ENCODE measurements at places on chromosomes 1 and 21.

DNA sequence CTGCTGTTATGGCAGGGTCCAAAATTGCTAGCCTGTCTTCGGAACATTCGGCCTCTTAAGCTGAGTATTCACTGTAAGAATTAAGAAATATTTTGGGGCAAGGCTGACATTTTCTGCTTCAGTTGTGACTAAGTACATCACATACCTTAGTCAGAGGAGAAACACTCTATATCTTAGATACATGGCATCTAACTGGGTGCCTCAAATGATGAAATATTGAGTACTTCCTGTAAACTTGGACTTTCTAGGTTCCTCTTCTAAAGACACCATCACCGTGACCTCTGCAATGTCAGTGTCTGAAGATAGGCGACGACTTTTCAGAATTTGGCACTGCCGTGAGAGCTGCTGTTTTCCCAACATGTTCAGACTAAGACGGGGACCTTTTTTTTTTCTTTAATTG is 65.6 kb downstream of the PCBP3 start:
- DNase-seq, result no peak

- no peak for DNase-seq
Measured at GRCh38 chr1:88751714-88752113, 67.6 kb downstream of the PKN2 start.

DNA sequence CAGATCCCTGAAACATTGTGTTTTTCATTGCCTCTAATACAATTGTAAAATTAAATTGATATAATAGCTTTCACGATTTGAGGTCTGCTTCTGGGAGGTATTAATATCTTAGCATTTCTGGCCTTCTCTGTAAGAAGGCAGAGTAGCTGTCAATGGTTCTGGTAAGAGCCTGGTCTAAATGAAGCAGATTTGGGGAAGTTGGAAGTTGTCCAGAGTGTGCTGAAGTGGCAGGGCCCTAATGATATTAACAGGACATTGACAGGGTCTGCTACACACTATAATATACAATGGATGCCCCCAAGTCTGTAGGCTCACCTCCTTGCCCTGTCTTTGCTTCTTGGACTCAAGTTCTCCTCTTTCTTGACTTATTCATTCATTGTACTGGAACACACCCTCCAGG is 99.5 kb downstream of the C4BPA start:
- DNase-seq, result no peak

DNA sequence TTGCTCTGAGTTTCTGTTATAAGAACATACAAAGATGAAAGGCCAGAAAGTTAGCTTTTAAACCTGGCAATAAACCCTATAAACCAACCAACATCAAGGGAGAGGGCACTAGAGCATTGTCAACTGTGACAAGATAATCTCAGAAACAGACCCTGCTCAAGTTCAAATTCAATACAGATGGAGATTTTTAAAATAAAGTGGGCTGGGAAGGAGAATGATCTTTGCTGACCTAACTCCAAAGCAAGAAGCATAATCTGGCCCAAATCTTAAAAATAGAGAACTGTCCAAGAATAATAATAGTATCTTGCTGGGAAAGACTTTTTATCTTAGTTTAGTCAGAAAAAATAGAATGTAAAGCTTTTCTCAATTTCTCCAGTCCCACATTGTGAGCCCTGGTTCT is 485.5 kb downstream of the DISC1 start:
- no peak for DNase-seq

GRCh38 chr1:244730934-244731434 is 78.1 kb downstream of the DESI2 start:
- DNase-seq, result no peak

DNA sequence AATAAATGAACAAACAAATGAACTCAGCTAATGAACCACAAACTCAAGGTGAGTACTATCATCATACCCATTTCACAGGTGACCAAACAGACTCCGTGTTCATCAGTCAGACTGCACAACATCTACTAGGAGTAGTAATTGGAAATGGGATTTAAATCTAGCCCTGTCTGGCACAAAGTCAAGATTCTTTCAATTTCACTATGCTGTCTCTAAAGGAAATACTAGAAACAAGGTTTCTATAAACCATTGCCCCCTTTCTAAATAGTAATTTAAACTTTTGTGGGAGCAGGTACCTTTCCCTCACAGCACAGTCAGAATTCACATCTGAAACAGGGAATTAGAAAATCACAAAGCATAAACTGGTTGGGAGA is 160.3 kb downstream of the TGFBR3 start:
- DNase-seq, result no peak

- DNase-seq, result no peak
Measured at GRCh38 chr1:220031287-220031686, 15.0 kb downstream of the EPRS1 start.

- no peak for DNase-seq
Measured at GRCh38 chr1:201216395-201217085, 25.9 kb downstream of the IGFN1 start.

DNA sequence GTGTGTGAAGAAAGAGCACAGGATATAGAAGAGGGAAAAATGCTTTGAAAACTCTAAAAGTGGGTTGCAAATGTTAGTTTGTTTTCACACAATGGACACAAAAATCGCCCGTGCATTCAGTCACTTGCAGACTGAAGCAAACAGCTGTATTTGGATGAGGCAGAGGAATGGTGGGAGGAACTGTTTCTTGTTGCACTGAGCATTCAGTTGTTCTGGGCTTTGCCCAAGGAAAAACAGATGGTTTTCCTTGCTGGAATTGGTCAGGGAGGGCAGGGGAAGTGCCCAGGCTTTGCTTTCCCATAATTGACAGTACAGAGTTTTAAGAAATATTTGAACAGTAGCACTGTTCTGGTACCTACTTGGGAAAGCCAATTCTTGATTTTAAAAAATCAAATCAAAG is 19.5 kb upstream of the WARS2 start:
- DNase-seq, result no peak

DNA sequence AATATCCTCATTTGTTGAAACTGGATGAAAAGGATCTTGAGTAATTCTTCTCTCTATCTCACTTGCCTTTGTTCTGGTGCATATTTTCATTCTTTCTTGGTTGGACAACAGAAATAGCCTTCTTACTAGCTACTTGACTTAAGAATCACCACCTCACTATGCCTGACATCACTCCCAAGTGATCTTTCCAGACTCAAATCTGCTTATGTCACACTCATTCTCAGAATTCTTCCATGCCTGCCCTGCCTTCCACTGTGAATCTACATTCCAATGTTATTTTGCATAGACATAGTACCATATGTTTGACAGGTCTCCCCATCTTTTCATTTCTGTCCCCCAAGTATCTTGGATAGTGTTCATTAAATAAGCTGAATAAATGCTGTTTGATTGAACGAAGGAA is 78.5 kb upstream of the DPYD start:
- no peak for DNase-seq

DNA sequence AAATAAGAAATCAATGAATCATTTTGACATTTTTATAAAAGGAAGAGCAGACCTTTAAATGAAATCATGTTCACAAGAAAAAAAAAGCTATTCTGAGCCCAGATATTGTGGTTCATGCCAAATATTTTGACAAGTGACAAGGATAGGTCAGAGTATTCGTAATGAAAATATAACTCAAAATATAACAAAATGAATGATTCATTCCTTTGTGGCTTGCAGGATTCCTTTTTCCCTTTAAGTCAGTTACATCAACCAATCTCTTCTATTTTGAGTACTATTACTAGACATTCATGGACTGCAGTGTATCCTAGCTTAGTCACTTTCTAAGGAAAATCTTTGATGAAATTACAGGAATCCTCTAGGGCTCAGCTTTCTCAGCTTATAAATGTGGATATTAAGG is 188.7 kb downstream of the COL11A1 start:
- no peak for DNase-seq

- no peak for DNase-seq
Measured at GRCh38 chr21:45556645-45557615, 14.7 kb upstream of the SLC19A1 start.

DNA sequence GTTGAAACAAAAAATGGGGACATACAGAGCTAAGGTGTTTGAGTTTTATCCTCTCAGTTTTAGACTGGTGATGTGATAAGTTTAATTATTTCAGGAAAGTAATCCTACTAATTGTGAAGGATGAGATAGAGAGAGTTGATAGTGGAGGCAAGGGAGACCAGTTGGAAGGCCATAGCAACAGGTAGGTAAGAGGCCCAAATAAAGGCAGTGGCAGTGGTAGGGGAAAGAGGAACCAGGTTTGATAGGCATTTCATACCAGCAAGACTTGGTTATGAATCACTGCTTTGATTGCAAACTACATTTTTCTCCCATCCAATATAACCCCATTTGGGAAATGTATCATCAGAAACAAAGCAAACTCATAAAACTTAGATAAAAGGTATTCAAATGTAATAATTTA is 63.1 kb upstream of the SH3GLB1 start:
- no peak for DNase-seq

- DNase-seq, result peak; percentile 14
Measured at GRCh38 chr1:1177452-1178206, 3.9 kb downstream of the TTLL10 start.

DNA sequence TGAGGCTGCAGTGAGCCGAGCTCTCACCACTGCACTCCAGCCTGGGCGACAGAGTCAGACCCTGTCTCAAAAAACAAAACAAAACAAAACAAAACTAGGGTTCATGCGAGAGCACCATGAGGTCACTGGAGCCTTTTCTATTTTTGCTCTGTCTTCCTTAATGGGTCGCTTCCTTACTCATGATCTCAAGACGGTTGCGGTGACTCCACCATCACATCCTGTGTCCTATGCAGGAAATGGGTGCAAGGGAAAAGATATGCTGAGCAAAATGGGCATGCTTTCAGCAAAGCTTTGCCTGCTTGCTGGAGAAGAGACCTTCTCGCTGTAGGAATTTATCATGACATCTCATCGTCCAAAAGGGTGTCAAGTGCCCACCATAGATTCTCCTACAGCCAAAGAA is 36.4 kb downstream of the WNT9A start:
- no peak for DNase-seq

GRCh38 chr1:207647671-207648333 is 2.9 kb downstream of the CR1L start:
- no peak for DNase-seq

DNA sequence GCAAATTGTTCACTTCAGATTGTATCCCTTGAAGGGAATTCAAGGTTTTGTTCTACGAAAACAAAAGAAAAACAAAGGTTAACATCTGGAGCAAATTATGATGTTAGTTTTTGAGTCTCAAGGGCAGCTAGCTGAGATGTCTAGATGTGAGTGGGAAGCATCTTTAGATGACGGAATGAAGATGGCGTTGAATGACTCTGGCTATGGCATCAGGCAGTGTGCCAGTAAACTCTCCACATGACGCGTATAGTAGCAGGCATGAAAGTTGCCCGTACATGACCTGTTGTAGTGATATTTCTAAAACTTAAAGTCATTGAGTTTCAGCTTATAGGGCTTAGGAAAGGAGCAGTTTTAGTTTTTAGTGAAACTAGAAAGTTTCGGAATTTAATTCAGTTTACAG is 12.3 kb upstream of the SDC3 start:
- no peak for DNase-seq

DNA sequence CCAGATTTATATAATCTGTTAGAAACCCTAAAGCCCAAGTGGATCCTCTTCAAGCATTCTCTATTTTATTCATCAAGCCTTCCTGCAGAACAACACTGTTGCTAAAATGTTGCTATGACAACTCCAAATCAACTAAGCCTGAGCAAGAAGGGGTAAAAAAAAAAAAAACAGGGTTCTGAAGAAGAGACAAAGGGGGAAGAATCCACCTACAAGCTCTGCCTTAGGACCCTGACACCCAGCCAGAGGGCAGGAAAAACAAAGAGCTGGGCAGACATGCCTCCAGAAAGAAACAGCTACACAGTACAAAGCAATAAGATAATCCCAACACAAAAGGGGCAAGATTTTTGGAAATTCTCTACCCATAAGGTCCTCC is 1.3 kb downstream of the USF1 start:
- peak; percentile 17 for DNase-seq

DNA sequence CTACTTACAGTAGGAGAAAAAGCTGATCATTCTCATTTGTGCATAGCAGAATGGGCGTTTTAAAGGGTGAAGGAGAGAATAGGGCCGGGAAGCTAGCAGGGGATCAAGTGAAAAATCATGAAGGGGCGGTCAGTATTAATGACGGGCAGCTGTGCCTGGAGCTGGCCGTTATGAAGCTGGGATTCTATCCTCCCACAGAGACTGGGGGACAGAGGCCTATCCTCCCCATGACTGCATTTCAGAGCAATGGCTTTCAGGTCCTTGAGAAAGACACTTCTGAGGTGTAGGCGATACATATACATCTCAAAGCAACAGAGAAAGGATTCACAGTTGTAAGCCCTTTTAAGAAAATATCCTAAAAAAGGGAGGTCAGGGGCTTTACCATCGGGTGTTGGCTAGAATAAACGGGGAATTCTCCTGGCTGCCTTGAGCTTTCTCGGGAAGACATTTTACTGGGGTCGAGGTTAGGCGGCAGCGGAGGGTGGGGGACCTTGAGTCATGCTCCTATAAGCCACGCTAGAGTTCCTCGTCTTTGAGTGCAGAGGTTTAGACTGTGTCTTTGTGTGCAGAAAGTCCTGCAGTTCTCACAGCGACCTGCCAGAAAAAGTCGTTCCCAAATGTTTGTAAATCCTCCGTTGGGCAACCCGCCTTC is 559 bp upstream of the MTARC2 start:
- no peak for DNase-seq

- no peak for DNase-seq
Measured at GRCh38 chr1:14476170-14476955, 122.1 kb upstream of the KAZN start.

DNA sequence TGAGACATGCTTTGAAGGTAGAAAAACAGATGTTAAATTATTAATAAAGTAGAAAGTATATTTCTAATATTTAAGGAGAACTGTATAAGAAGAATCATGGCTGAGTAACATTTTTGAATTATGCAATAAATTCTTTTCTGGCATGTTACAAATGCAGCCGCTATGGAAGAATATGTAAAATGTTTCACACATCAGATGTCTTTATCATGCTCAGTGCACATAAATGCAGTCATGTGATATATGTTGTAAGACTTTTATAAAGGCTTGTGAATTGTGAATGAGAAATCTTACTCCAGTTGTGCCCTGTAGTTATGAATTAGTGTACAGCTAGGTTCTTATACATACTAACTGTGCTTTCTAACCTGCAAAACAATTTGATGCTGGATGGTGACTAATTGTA is 53.5 kb downstream of the LRRC8B start:
- DNase-seq, result no peak

DNA sequence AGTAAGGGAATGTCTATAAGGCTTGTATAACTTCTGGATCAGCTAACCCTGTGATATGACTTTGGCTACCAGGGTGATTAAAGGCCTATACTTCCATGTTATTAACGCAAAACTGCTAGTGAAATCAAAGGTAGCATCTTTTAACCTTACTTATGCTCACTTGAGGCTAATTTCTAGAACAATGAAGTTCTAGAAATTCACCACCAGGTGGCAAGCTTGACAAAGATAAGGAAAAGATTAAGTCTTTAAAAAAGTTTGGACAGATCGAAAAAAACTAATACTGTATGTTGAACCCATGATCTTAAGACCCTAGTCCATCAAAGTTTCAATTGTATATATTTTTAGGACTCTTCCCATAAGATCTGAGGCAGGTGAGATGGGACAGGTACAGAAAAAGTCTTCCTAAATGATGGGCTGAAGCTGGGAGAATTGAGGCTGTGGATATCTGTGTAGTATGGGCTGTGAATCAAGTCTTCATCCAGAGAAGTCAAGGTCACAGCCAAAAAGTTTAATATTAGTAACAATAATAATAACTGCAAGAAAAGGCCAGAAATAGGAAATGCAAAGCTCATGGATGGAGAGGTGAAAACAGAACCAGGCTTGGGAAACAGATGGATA is 18.8 kb downstream of the KYAT3 start:
- DNase-seq, result peak; percentile 68

- DNase-seq, result no peak
Measured at GRCh38 chr1:185337246-185337645, 20.2 kb upstream of the IVNS1ABP start.
